ENCODE measurements at places on chromosomes 11 and 22.

DNA sequence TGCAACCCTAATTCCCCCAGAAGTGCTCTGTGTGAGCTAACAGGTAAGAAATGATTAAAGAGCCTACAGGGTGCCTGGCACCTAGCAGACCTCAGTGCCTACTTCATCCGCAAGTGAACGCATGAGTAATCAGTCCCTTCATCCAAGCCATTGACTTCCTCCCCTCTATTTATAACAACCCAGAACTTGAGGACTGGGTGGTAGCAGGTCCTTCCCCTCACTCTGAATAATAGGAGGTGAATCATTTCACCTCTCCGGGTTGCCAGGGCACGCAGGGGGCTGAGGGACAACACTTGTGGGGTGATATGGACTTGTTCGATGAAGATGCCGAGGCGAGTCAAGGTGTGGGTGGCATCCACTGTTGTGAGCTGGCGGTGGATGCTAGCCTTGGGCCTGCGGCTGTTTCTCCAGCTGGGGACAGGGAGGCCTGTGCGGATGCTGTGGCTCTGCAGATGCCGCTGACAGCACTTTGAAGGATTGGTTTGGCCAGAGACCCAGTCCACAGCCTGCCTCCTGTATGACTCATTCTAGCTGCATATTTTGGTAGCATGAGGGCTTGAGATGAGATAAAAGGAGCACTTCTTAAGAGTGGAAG lies 11.7 kb upstream of the SORL1-AS1 start:
- DNase-seq = peak; percentile 86
- no peaks in the 10 kb centered on the region for H3K36me3 ChIP-seq
- no peak overlapping the region for H3K27ac ChIP-seq
- H3K4me1 ChIP-seq = peaks cover 9% of the 10 kb centered on the region
- H3K4me3 ChIP-seq = no peak overlapping the region
- no peaks in the 10 kb centered on the region for H3K27me3 ChIP-seq

DNA sequence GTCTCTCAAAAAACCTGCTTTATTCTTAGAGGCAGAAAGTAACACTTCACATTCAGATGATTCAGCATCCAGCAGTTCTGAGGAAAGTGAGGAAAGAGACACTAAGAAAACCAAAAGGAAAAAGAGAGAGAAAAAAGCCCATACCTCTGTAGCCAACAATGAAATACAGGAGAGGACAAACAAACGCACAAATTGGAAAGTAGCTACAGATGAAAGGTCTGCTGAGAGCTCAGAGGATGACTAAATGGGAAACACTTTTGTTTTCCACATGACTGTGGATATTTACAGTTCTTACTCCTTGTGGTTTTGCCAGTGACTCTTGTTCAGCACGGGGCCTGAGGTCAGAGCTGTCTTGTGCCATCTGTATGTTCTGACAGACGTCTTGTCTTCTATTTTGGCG lies 3.8 kb downstream of the TIMM8B start:
- H3K36me3 ChIP-seq = peaks cover 9% of the 10 kb centered on the region
- H3K27me3 ChIP-seq = no peaks in the 10 kb centered on the region
- H3K27ac ChIP-seq = no peak overlapping the region
- DNase-seq = no peak

- DNase-seq = no peak
- H3K36me3 ChIP-seq = no peaks in the 10 kb centered on the region
- H3K27ac ChIP-seq = no peak overlapping the region
- H3K4me3 ChIP-seq = peak overlapping the region; percentile 60
- H3K27me3 ChIP-seq = no peaks in the 10 kb centered on the region
Measured at GRCh38 chr11:93198215-93198845, 539 bp upstream of the SLC36A4 start.

GRCh38 chr11:70610566-70611565 lies 212.5 kb downstream of the CTTN start:
- DNase-seq = no peak
- H3K4me1 ChIP-seq = peaks cover 2% of the 10 kb centered on the region
- H3K4me3 ChIP-seq = no peak overlapping the region
- H3K27me3 ChIP-seq = no peaks in the 10 kb centered on the region
- H3K27ac ChIP-seq = no peak overlapping the region
- no peaks in the 10 kb centered on the region for H3K36me3 ChIP-seq

DNA sequence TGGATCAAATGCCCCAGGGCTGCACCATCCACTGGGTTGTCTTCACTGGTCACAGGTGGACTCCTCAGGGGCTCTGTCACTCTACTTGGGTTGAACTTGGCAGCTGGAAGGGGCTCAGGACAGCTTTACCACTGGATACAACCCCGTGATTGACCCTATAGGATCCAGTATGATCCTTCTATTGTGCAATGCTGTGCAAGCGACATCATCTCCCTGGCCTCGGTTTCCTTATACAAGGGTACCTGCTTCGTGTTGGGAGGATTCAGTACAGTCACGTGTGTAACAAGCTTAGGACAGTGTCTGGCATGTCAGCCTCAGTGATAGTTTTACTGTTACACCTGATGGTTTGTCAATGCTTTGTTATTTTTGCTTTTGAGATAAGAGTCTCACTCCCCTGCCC lies 20.5 kb upstream of the MIEF1 start:
- no peak overlapping the region for H3K27ac ChIP-seq
- no peak overlapping the region for H3K4me3 ChIP-seq
- no peaks in the 10 kb centered on the region for H3K36me3 ChIP-seq
- no peak for DNase-seq
- H3K27me3 ChIP-seq = no peaks in the 10 kb centered on the region
- H3K4me1 ChIP-seq = no peaks in the 10 kb centered on the region

DNA sequence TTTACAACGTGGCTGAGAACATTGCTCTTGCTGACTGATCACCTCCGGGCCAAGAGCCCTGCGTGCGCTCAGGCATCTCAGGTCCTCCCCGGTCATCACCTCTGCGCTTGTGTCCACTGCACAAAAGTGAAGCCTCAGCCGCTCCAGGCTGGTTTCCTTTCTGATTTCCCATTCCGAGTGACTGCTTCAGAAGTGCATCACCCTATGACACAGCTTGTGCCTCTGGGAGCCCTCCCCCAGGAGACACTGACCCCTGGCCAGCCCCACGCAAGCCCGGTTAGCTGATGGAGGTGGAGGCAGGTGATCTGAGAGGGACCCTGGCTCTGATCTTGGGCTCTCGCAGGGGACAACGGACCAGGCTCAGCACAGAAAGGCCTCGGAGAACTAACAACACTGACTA lies 38.3 kb upstream of the GNB1L start:
- no peak overlapping the region for H3K4me3 ChIP-seq
- H3K27me3 ChIP-seq = no peaks in the 10 kb centered on the region
- H3K36me3 ChIP-seq = no peaks in the 10 kb centered on the region
- H3K4me1 ChIP-seq = peaks cover 10% of the 10 kb centered on the region
- DNase-seq = no peak
- H3K27ac ChIP-seq = no peak overlapping the region

DNA sequence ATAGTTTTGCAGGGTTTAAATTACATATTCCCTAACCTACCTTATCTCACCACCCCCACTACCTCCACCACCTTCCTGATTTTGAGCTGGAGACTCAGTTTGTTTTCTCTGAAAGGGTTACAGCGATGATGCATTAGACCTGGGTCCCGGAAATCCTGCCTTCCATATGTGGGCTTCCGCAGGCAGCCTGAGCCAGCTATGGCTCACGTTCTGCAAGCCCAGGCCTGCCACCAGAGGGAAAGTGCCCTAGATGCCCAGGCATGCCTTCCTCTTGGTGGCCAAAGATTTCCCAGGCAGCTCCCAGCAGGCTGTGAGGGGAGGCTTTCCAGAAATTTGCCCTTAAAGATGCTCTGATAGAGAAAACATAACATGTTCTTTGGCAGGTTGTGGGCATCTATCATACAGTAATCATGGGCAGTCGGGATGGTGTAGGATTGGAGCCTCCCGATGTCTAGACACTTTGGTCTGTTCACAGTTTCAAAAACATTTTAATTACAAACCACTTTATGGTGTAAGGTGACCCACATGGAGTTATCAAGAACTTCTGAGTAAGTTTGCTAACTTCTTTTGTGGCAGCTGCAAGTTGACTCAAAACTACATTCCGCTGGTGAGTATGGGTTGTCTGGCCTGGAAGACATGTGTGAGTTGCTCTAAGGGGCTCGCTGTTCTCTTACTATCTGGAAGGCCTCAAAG lies 79.3 kb downstream of the MICAL2 start:
- no peak overlapping the region for H3K27ac ChIP-seq
- no peak overlapping the region for H3K4me3 ChIP-seq
- H3K36me3 ChIP-seq = no peaks in the 10 kb centered on the region
- H3K27me3 ChIP-seq = no peaks in the 10 kb centered on the region
- H3K4me1 ChIP-seq = no peaks in the 10 kb centered on the region
- DNase-seq = no peak

DNA sequence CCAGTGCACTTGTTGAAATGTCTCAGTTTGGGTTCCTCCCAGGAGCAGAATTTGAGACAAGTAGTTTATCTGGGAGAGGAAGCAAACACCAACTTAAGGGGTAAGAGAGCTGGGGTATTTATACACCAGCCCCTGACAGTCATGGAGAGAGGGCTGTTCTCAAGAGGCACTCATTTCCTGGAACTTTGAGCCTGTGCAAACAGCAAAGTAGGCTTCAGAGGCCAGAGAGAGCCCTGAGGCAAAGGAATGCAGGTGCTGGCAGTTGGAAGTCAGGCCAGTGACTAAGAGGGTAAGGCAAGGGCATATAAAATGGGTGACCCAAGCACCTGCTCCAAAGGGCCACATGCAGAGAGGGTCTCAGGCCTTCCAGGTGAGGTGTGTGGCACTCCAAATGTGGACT lies 16.1 kb downstream of the MS4A18 start:
- no peak overlapping the region for H3K27ac ChIP-seq
- DNase-seq = peak; percentile 6
- H3K36me3 ChIP-seq = no peaks in the 10 kb centered on the region
- no peaks in the 10 kb centered on the region for H3K4me1 ChIP-seq

DNA sequence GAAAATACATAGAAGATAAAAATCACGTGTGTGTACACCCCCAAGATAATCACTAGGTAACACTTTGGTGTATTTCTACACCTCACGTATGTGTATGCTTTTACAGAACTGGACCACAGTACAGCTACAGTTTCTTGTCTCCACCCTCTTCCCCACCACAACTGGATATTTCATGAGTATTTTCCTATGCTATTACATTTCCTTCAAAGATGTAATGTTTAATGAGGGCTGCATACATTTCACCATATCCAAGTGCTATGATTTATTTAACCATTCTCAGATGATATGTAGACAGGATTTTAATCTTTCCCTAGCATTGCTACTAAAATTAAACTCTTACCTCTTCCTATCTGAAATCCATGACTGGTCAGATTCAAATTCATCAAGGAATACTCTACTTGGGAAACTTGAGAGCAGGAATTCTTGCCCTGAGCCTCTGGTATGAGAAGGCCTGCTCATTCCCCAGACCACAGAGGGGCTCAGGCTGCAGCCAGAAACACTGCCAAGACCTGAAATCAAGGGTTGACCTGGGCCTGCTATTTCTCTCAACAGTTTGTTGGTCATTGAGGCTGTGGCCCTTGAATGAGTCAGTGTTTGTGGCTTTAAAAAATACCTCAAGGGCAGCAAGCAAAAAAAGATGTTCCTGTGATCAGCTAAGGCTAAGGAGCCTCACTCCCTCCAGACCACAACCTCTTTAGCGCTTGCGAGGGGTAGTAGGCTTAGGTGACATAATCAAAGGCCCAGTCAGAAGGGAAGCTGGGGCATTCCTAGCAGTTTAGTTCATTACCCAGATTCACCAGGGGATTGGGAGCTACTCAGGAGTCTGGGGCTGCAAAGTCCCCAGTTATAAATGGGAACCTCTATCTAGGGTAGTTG lies 55.5 kb downstream of the ABTB2 start:
- H3K27ac ChIP-seq = peak overlapping the region; percentile 26
- peaks cover 16% of the 10 kb centered on the region for H3K4me1 ChIP-seq
- no peaks in the 10 kb centered on the region for H3K27me3 ChIP-seq
- H3K4me3 ChIP-seq = no peak overlapping the region
- peak; percentile 97 for DNase-seq

- no peaks in the 10 kb centered on the region for H3K36me3 ChIP-seq
- H3K4me1 ChIP-seq = no peaks in the 10 kb centered on the region
- no peak for DNase-seq
- no peak overlapping the region for H3K4me3 ChIP-seq
Measured at GRCh38 chr22:48889887-48890692, 937.6 kb downstream of the BRD1 start.

GRCh38 chr11:73743045-73743444 lies 17.8 kb downstream of the RAB6A start:
- H3K36me3 ChIP-seq = no peaks in the 10 kb centered on the region
- H3K27ac ChIP-seq = no peak overlapping the region
- H3K4me1 ChIP-seq = no peaks in the 10 kb centered on the region
- no peak for DNase-seq

GRCh38 chr11:117950301-117950700 lies 21.1 kb upstream of the TMPRSS13 start:
- DNase-seq = peak; percentile 46
- H3K27me3 ChIP-seq = no peaks in the 10 kb centered on the region
- no peaks in the 10 kb centered on the region for H3K36me3 ChIP-seq
- no peaks in the 10 kb centered on the region for H3K4me1 ChIP-seq

DNA sequence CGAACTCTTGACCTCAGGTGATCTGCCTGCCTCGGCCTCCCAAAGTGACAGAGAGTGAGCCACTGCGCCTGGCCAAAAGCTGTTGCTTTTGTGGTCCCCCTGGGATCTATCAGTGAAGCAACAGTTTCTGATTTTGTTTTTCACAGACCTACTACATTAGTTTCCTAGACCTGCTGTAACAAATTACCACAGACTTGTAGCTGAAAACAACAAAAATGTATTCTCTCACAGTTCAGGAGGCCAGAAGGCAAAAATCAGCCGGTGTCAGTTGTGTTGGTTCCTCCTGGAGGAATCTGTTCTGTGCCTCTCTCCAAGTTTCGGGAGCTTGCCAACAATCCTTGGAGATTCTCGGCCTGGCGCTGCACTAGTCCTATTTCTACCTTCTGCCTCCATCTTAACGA lies 8.5 kb upstream of the SLC35C1 start:
- H3K27ac ChIP-seq = no peak overlapping the region
- H3K4me1 ChIP-seq = no peaks in the 10 kb centered on the region
- no peaks in the 10 kb centered on the region for H3K36me3 ChIP-seq
- H3K27me3 ChIP-seq = no peaks in the 10 kb centered on the region
- no peak overlapping the region for H3K4me3 ChIP-seq
- no peak for DNase-seq

DNA sequence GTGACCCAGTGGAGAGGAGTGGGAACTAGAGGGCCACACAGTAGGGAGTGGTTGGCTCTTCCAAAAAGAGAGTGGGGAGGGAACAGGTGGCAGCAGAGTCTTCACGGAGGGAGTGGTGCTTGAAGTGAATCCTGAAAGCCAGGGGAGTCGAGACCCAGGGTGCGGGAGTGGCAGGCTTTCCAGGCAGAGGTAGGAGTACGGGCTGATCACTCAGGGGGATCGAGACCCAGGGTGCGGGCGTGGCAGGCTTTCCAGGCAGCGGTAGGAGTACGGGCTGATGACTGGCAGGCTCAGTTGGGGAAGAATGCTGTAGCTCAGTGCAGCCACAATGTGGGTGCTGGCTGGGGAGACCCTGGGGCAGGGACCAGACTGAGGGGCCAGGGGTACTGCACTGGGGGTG lies 148.2 kb downstream of the TBC1D22A start:
- H3K36me3 ChIP-seq = no peaks in the 10 kb centered on the region
- no peak for DNase-seq
- H3K27me3 ChIP-seq = no peaks in the 10 kb centered on the region

All from mesendoderm (in vitro differentiated cells).